ENCODE measurements at places on chromosomes 16 and 17.

DNA sequence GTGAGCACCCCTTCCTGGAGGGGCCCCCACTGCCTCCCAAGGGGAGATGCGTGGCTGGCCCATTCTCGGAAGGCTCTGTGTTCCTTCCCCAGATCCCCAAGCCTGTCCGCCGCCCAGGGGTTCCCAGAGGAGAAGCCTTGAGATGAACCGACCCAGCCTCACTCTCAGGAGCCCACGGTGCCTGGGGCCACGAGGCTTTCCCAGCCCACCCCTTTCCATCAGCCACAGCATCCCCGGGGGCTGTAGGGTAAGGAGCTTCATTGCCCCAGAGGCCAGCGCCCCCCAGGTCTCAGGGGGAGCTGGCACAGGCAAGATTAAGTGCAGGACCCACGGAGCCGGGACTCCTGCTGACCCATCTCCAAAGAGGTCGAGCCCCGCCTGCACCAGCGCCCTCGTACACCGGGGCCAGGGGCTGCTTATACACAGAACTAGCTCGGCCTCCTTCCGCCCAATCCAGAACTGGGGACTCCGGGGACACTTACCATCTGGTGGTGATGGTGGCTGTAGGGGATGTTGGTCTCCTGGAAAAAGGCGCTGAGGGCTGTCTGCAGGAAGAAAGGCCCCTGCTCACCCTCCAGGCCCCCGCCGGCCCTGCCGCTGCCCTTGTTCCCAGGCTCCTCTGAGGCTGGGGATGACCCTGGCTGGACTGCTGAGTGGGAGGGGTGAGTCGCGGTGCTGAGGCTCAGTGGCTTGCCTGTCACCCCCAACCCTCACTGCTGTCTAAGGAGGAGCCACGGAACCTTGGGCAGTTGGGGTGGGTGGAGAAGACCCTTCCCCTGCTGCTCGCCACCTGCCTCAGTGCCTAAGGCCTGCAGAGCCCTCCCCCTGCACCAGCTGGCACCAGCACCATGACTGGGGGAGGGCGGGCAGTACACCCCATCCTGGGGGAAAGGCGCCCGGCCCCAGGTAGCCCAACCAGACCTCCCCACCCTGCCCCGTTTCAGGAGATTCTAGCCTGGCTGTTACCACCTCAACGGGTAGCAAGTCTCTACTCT is 4.4 kb downstream of the UBALD1 start:
- DNase-seq = no peak

- no peak for DNase-seq
Measured at GRCh38 chr16:49462989-49463371, 89.4 kb downstream of the C16orf78 start.

DNA sequence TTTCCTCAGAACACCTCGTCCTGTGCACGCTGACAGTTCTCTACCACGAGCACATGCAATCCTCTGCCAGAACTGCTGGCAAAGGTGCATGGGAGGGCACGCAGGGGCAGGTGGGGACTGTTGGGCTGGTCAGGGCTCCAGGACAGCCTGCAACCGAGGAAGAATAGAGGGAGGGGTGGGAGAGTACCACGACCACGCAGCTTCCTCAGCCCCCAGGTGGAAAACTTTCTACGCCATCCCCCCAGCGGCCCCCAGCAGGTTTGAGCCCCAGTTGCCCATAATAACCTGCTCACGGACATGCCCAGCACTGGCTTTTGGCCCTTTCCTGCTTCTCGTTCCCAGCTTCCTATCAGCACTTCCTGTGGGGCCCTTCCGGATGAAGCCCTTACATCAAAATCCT is 199.3 kb downstream of the C16orf95 start:
- DNase-seq = no peak

GRCh38 chr16:62869837-62870236 is 833.6 kb upstream of the CDH8 start:
- DNase-seq = no peak

DNA sequence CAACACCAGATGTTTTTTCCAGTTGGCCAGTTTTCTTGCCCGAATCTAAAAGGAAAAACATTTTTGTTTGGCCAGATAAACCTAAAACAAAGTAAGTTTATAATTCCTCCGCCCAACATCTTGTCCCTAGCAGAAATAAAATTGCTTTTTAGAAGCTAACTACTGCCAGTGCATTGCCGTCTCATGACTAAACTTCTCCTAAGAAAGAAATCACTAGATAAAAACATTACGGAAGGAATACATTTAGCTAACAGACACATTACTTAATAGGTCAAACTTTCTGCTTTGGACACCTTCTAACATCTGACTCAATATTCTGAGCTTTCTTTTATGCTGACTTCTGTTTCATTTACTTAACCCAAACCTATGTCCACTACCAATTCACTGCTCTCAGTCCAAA is 36.2 kb downstream of the FBXL20 start:
- DNase-seq = peak; percentile 29

- DNase-seq = no peak
Measured at GRCh38 chr16:21613361-21613760, 14.0 kb downstream of the METTL9 start.

DNA sequence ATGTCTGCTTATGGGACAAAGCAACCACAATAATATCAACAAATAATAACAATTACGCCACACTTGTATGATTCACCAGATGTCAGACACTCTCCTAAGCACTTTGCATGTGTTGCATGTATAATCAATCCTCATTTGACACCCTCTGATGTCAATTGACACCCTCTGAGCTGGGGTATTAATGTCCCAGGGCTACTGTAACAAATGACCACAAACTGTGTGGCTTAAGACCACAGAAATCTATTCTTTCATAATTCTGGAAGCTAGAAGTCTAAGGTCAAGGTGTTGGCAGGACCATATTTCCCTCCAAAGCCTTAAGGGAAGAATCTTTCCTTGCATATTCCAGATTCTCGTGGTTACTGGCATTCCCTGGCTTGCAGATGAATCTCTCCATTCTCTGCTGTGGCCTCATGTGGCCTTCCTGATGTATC is 112.7 kb downstream of the NPIPB5 start:
- DNase-seq = no peak

GRCh38 chr17:15783461-15783860 is 51.4 kb downstream of the TBC1D26 start:
- no peak for DNase-seq

- no peak for DNase-seq
Measured at GRCh38 chr17:46783031-46783593, 35.4 kb downstream of the WNT3 start.

DNA sequence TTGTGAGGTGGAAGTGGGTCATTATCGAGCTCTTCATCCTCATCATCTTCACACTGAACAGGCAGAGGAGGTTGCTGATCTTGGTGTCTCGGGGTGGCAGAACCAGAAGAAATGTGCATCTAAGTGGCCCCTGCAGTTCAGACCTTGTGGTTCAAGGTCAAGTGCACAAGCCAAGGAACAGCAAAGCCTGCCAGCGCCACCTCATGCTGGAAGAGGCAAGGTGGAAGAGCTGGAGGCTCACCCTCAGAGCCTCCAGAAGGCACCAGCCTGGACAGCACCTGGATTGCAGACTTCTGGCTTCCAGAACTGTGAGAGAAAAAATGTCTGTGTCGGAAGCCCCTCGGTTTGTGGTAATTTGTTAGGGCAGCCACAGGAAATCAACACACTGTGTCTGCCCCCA is 32.7 kb downstream of the IFT140 start:
- no peak for DNase-seq

DNA sequence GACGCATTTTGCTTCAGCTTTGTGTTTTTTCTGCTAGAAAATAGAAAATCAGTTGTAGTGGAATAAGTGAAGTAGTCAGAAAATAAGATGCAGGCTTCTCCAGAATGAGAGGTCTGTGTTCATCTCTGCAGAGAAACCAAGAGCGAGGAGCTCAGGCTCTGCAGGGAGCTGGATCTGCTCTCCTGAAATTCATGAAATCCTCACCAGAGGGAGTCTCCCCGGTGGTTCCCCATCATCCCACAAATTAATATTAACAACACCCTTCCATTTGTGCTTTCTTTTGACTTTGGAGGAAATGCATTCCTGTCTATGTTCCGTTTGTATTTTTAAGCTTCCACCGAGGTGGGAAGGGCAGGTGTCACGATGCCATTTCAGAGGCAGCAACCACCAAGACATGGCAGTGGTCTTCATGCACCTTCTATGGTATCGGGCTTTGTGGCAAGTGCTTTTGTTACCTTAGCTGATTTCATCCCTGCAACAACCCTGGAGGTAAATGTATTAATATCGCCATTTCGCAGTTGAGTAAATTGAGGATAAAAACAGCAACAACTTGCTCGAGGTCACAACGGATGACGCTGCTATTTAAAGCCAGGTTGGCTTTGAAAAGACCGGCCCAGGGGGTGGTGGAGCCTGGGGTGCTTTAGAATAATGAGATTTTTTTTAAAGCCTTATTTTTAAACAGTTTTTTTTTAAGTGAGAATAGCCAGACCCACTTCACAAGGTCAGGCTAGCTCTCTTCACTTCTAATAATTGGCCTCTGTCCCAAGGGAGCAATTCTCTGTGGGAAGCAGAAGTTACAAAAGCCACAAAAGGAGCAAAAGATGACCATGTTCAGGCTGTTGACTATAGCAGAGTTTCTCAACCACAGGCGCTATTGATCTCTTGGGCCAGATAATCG is 367.6 kb upstream of the ERCC4 start:
- no peak for DNase-seq

DNA sequence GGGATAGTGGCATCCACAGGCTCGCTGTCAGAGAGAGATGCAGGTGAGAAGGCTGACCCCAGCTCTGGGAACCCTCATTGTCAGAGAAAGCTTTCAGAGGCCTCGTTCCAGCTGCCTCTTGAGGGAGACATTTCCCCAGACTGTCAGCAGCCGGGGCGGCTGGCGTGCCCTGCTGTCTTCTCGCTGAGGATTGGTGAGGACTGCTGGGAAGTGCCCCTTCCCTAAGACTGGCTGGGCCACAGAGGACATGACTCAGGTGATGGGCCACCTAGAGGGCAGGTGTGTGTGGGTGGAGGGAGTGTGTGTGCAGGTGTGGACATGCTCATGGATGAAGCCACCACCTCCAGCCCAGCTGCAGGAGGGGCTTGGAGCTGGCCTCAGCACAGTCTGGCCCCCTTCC is 25.3 kb downstream of the SPACA3 start:
- no peak for DNase-seq

DNA sequence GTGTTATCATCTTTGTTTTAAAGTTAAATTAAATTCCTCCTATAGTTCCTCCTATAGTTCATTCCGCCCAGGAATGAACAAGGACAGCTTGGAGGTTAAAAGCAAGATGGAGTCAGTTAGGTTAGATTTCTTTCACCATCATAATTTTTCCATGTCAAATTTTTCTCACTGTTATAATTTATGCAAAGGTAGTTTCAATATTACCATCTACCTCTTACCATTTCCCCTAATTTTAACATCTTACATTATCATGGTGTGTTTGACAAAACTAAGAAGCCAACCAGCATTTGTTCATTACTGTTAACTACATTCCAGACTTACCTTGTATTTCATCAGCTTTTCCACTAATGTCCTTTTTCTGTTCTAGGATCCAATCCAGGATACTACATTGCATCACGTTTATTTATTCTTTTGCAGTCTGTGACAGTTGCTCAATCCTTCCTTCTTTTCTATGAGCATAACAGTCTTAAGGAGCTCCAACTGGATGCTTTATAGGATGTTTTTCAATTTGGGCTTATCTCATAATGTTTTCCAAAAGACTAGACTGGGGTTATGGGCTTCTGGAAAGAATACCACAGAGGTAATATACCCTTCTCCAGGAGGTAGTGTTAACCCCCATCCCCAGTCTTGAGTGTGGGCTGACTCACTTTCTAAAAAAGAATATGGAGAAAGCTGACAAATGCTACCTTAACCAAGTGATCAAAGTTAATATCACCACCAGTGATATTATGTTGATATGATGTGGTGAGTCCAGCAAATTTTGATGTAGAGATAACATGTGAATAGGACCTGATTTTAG is 158.5 kb downstream of the PPM1E start:
- no peak for DNase-seq

DNA sequence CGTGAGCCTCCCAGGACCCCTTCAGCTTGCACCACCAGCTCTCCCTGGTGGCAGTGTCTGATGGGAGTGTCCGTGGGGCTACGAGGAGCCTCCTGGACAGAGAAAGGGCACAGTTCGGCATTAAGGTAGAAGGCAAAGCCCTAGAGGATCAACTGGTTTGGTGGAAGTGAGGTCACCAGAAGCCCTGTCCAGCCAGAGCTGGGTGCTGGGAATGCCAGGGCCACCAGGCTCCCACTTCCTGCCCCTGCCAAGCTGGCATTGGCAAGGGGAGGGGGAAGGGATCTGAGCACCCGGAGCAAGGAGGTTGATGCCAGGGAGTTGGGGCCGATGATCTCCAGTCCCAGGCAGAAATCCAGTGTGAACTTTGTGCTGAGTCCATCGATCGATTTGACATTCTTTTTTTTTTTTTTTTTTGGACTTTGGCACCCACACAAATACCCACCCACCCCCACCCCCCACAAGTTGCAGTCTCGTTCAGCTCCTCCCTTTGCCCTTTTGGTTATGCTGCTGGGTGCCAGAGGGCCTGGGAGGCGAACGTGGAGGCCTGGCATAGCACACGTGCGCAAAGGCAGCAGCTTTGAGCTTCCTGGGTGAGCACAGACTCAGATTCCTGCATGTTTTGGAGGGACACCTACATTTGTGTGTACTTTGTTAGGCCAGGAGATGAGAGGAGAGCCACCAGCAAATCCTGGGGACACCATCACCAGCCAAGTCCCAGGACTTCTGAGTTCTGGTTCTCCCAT is 2.1 kb downstream of the NHERF1 start:
- no peak for DNase-seq
